SJCRH30 (cell line): ENCODE measurements at places on chromosomes 5 and 9. TPM values are rescaled to one million over a fixed set of nuclear protein-coding genes. Genes with fewer than 3 reads are reported as not detected.

DNA sequence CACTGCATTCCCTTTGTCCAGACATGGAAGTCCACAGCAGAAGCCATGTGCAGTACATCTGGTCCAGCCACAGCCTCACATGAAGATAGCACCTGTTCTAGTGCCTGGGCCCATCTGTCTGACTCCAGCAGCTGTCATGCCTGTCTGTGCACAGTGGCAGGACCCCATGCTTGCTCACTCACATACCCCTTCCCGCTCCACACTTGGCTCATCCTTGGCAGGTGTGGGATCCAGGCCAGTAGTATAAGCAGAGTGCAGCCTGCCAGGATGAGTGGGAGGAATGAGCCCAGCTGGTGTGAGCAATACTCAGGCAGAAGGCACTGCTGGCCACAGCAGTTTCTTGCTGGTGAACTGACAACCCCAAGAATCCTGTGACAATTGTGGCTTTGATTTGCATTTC, 168.0 kb downstream of the PRDM9 start:
- no peaks in the 10 kb centered on the region for H3K27me3 ChIP-seq
- H3K36me3 ChIP-seq, result no peaks in the 10 kb centered on the region
- DNase-seq, result peak; percentile 54
- no peak overlapping the region for H3K27ac ChIP-seq
- H3K4me3 ChIP-seq, result no peak overlapping the region

DNA sequence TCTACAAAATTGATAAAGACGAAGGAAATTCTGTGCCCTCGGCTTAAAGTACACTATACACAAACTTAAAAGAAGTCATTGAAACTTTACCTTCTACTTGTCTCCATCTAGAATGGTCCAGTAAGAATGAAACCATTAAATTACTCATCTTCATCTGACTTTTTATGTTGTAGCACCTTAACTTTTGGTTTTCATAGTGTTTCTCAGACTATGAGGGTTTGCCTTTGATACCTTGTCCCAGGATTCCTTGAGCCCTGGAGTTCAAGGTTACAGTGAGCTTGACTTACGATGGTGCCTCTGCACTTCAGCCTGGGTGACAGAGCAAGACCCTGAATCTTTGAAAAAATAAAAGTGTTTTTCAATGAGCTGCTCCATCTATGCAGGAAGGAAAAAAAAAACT, 132.2 kb downstream of the CDC42SE2 start:
- H3K27ac ChIP-seq, result no peak overlapping the region
- DNase-seq, result no peak
- no peak overlapping the region for H3K4me3 ChIP-seq
- H3K27me3 ChIP-seq, result no peaks in the 10 kb centered on the region
- H3K4me1 ChIP-seq, result no peaks in the 10 kb centered on the region

DNA sequence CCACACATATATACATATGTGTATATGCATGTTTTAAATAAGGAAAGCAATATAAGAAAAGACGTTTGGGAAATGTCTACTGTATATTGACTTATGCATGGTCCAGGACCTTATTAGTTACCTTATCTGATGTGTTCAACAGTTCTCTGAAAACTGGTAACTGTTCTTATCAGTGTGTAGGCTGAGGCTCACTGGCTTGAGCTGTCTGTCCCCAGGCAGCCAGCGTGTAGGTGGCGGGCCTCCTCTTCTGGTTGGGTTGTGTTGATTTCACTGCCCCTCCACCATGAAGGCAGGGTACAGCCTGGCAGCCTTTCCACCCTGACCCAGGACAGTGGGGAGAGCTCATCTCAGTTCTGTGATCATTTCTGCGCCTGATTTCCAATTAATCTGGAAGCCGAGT, 38.7 kb upstream of the SEMA4D start:
- no peaks in the 10 kb centered on the region for H3K4me1 ChIP-seq
- H3K27me3 ChIP-seq, result peaks cover 4% of the 10 kb centered on the region; the same call in 1 of the 2 replicates
- no peak overlapping the region for H3K27ac ChIP-seq
- no peaks in the 10 kb centered on the region for H3K36me3 ChIP-seq
- H3K4me3 ChIP-seq, result no peak overlapping the region
- no peak for DNase-seq

- no peaks in the 10 kb centered on the region for H3K4me1 ChIP-seq
- H3K27me3 ChIP-seq, result peaks cover 12% of the 10 kb centered on the region; the same call in 1 of the 2 replicates
- no peak overlapping the region for H3K4me3 ChIP-seq
- H3K36me3 ChIP-seq, result no peaks in the 10 kb centered on the region
Observed at GRCh38 chr5:152462021-152462721, 57.1 kb upstream of the NMUR2 start.

- no peak for DNase-seq
- H3K27me3 ChIP-seq, result no peaks in the 10 kb centered on the region
- H3K36me3 ChIP-seq, result no peaks in the 10 kb centered on the region
- no peak overlapping the region for H3K4me3 ChIP-seq
Observed at GRCh38 chr9:5608298-5609225, 20.3 kb upstream of the RIC1 start.

DNA sequence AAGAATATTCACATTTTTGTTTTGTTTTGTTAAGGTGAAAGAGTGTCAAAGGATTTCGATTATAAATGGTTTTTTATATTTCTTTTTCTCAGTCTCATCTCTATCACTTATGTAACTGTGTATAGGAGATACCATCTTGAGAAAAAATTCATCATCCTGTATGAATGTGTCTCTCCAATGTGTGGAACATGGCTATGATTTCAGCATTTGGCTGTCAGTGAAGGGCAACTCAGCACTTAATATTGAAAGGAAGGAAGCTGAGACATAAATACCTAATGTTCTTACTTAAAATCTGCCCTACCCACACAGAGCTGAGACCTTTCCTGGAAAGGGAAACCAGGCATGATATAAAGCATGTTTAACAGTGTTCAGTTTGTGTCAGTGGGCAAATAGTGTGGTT, 474.2 kb upstream of the RIOK2 start:
- no peaks in the 10 kb centered on the region for H3K36me3 ChIP-seq
- no peak overlapping the region for H3K27ac ChIP-seq
- no peak for DNase-seq
- H3K4me1 ChIP-seq, result no peaks in the 10 kb centered on the region
- no peaks in the 10 kb centered on the region for H3K27me3 ChIP-seq

- H3K27ac ChIP-seq, result no peak overlapping the region
- no peaks in the 10 kb centered on the region for H3K27me3 ChIP-seq
- H3K4me3 ChIP-seq, result no peak overlapping the region
- no peaks in the 10 kb centered on the region for H3K36me3 ChIP-seq
- no peak for DNase-seq
Observed at GRCh38 chr9:10946676-10947410, 334.0 kb upstream of the PTPRD start.

GRCh38 chr9:121326130-121326838, 43.8 kb downstream of the STOM start:
- H3K4me1 ChIP-seq, result peaks cover 5% of the 10 kb centered on the region; the same call in 1 of the 2 replicates
- H3K36me3 ChIP-seq, result no peaks in the 10 kb centered on the region
- H3K4me3 ChIP-seq, result no peak overlapping the region
- no peaks in the 10 kb centered on the region for H3K27me3 ChIP-seq

GRCh38 chr5:73132759-73133158, 12.4 kb downstream of the TMEM171 start:
- H3K27ac ChIP-seq, result no peak overlapping the region
- no peak for DNase-seq
- H3K27me3 ChIP-seq, result no peaks in the 10 kb centered on the region

DNA sequence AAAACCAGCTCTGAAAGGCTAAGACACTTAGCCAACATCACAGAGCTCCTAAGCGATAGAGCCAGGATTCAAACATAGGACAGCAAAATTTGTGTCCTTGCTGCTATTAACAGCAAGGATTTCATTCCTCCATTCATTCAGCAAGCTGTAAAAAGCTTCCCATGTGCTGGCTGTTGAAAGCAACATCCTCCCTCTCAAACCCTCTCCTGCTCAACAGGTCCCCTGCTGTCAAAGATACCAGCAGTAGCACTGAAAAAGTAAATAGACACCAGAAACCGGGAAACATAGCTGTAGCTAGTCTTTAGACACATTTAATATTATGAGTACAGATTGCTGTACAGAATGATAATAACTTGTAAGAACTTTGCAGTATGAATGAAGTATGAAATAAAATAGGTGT, 52.6 kb upstream of the ADAMTSL1 start:
- no peak overlapping the region for H3K4me3 ChIP-seq
- no peak for DNase-seq

GRCh38 chr5:149834246-149834855, 104.2 kb downstream of the PPARGC1B start:
- no peak overlapping the region for H3K4me3 ChIP-seq
- no peaks in the 10 kb centered on the region for H3K27me3 ChIP-seq
- peaks cover 5% of the 10 kb centered on the region; the same call in 1 of the 2 replicates for H3K36me3 ChIP-seq
- no peaks in the 10 kb centered on the region for H3K4me1 ChIP-seq
- H3K27ac ChIP-seq, result no peak overlapping the region
- DNase-seq, result peak; percentile 72

GRCh38 chr5:142222225-142222865, 102.5 kb downstream of the SPRY4 start:
- H3K4me3 ChIP-seq, result no peak overlapping the region
- H3K27me3 ChIP-seq, result no peaks in the 10 kb centered on the region
- no peak overlapping the region for H3K27ac ChIP-seq
- peaks cover 20% of the 10 kb centered on the region; the same call in 1 of the 2 replicates for H3K4me1 ChIP-seq
- H3K36me3 ChIP-seq, result no peaks in the 10 kb centered on the region
- DNase-seq, result no peak

The ADGRD2 gene
- total RNA-seq, result not detected in 2 replicates

The FOXD4 gene
- total RNA-seq, result 1.4 TPM in 2 replicates

The CDKN2B-AS1 gene
- total RNA-seq, result 8.4 TPM in 2 replicates

The CTSV gene
- total RNA-seq, result 19.8 and 21.0 TPM in 2 replicates

The ZDHHC12 gene
- total RNA-seq, result 35.0 and 37.4 TPM in 2 replicates

The PCDHB9 gene
- 4.9 and 5.1 TPM in 2 replicates for total RNA-seq

The IFNA2 gene
- not detected in 2 replicates for total RNA-seq
